ENCODE measurements at places on chromosomes 3 and 15.

DNA sequence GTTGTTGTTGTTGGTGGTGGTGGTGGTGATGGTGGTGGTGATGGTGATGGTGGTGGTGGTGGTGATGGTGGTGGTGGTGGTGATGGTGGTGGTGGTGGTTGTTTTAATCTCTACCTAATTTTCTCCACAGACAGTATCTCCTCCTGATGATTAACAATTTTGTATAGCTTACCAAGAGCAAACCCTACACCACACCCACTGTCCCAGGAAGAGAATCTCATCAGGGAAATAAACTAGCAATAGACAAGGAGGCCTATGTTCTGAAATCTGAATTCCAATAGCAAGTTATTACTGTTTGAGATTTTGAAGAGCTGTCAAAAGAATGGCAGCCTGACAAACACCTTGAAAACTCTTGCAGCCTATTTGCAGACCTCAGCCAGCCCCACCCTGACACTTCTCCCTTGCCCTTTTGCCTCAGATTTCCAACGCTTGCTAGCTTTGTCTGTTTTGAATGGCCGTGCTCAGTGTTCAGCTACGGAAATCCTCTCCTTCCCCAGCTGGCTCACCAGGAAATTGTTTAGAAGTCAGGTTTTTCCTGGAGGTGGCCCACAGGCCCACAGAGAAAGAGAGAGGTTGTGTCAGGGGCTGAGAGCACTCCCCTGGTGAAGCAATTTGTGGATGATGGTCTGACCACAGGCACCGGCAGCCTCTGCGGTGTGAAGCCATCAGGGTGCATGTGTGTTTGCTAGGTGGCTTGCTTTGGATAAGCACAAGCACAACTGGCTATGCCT, 101.6 kb downstream of the MAGI1 start:
- no peak for DNase-seq

DNA sequence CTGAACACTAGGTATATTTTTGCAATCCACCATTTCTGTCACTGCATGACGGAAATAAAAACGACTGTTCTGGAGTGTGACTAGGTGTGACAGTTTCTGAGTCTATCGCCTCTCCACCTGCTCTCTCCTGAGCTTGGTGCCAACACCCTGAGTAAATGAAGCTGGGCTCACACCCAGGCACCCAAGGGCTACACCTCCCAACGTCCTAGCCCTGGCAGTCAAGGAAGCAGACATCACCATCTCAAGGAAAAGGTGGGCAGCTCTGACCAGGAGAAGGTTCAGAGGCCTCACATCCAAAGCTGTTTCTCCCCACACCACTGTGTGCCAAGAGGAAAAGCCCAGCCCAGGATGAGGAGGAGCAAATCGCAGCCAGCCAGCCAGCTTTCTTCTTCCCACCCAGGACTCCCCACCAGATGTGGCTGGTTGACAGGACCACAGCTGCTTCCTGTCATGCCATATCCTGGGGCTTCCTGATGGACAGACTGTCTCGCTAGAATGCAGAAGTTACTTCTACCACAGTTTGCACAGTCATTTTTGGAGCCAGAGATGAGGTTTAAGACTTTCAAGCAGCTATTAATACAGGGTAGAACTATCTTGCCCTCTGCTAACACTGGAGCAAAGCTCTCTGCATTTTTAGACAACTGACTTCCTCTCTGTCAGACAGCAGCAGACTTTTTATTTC, 3.3 kb downstream of the SCAMP2 start:
- peak; percentile 46 for DNase-seq

- DNase-seq = no peak
Measured at GRCh38 chr3:157351981-157352380, 84.7 kb upstream of the PTX3 start.

- DNase-seq = no peak
Measured at GRCh38 chr3:101964861-101965260, 115.5 kb downstream of the NFKBIZ start.

GRCh38 chr15:56648311-56648710, 85.0 kb downstream of the ZNF280D start:
- no peak for DNase-seq

- no peak for DNase-seq
Measured at GRCh38 chr3:192079098-192079497, 618.1 kb downstream of the PYDC2 start.

- DNase-seq = no peak
Measured at GRCh38 chr3:120071259-120071658, 23.0 kb downstream of the GSK3B start.

DNA sequence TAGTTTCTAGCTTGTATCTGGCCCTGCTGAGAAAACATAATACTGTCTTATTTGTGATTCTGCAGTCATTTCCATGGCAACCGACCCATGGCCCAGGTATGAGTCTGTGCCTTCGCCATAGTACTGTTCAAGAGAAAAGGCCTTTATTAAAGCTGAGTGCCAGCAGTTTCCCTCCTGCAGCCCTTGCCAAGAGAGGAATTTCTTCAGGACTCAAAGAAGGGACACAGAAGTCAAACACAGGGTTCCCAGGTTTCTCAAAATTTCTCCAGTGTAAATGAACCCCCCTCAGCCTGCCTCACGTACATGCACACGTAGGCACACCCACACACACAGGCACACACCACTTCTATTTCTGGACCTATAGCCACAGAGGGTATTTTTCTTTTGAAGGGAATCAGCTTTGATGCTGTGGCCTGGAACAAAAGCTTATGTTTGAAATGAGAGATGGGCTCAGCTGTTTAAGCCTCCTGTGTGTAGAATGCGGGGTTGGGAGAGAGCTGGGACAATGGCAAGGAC, 269.2 kb downstream of the PDCD6IP start:
- DNase-seq = no peak

DNA sequence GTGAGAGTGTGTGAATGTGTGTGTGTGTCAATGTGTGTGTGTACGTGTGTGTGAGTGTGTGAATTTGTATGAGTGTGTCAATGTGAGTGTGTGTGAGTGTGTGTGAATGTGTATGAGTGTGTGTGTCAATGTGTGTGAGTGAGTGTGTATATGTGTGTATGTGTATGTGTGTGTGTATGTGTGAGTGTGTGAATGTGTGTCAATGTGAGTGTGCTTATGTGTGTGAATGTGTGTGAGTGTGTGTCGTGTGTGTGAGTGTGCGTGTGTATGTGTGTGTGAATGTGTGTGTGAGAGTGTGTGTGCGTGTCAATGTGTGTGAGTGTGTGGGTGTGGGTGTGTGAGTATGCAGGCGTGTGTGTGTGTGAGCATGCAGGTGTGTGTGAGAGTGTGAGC, 93.5 kb upstream of the ALDH1A3 start:
- no peak for DNase-seq

DNA sequence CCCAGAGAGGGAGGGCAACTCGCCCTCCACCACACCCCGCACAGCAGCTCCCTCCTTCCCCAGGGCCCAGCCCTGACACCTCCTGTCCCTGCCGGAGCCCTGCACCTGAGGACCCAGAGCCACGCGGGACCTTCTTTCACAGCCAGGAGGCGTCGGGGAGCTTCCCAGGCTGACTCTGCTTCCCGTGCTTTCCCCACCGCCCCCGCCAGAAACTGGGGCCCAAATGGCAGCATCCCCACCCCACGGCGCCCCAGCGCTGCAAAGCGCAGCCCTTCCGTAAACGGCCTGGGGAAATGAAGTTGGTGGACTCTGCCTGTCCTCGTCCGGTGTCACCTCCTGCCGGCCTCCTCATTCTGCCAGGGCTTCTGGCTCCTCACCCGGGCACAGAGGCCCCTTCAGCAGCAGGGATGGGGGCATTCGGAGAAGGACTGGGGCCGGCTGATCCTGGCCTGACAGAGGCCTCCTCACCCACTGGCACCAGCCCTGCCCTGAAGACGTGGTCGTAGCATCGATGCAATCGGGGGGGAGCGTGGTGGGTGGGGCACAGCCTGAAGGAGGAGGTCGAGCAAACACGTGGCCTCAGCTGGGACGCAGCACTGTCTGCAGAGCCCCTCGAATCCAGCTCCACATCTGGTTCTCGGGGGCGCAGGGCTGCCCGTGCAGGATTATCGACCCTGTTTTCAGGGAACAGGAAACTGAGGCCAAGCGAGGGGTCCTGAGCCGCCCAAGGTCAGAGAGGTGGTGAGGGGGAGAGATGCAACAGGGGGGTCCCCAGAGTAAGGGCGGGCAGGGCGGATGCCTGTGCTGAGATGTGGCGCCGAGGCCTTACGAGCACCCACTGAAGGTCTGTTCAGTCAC, 235.4 kb downstream of the XXYLT1 start:
- DNase-seq = no peak

DNA sequence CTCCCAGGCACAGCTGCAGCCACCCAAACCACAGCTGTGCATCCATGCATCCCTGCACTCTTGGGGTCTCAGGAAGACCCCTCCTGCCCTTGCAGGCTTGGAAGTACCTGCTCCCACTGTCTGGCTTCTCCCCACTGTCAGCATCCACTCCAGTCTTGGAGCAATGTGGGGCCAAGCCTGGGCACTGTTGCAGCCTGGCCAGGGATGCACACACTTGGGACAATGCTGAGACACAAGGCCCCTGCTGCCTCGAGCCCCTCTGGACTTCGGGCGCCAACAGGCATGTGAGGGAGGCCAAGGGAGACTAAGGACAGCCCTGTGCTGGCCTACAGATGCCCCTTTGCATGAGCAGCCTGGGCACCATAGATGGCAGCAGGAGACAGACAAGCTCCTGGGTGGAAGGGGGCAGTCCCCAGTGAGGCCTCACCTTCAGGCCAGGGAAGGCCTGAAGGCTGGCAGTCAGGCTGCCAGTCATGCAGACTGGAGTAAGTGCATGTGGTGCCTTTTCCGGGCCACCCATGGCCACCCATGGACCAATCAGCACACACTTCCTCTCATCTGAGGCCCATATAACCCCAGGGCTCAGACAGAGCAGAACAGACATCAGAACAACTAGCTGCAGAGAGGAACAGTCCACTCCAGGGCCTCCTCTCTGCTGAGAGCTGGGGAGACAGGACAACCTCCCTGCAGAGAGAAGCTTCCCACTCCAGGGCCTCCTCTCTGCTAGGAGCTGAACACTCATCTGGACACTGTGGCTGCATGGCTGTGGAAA, 219.0 kb downstream of the VGLL3 start:
- DNase-seq = no peak

DNA sequence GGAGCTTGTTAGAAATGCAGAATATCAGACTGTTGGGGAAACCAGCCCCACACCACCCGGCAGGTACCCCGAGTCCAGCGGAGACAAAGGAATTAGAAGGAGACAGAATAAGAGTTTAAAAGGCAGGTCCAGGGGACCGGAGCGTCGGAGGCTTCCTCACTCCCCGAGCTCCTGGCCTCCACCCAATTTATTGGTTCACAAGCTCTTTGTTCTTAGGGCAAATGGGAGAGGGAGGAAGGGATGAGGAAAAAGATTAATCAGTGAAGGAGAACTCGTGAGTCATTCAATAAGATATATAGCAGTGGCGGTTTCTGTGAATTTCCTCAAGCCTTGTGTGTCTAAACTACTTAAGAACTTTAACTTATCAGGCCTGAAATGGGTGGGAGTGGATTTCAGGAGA, 32.1 kb upstream of the WDR72 start:
- no peak for DNase-seq

- no peak for DNase-seq
Measured at GRCh38 chr15:45586125-45586524, 1.1 kb upstream of the BLOC1S6 start.

DNA sequence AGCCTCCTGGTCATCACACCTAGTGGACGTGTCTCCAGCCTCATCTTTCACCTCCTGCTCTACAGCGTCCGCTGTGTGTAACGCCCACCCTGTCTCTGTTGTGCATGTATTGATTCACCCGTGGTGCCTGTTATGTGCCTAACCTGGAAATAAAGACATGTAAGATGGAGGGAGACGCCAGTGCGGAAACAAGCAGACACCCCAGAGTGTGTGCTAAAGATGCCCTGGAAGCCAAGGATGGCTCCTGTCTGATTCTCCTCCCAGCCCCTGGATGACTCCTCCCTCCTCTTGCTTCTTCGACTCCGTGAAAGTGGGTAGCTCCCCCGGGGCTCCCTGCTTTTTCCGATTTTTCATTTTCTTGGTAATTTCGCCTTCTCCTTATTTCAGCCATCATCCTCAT, 241.8 kb downstream of the ADAMTS17 start:
- no peak for DNase-seq

- DNase-seq = no peak
Measured at GRCh38 chr15:50063226-50063625, 55.8 kb downstream of the ATP8B4 start.

Data from CD4-positive, alpha-beta T cell treated with Interleukin-12 subunit alpha and Interleukin-12 subunit beta, for 1 hour (primary cell).